ENCODE measurements at places on chromosomes 12 and 14.

DNA sequence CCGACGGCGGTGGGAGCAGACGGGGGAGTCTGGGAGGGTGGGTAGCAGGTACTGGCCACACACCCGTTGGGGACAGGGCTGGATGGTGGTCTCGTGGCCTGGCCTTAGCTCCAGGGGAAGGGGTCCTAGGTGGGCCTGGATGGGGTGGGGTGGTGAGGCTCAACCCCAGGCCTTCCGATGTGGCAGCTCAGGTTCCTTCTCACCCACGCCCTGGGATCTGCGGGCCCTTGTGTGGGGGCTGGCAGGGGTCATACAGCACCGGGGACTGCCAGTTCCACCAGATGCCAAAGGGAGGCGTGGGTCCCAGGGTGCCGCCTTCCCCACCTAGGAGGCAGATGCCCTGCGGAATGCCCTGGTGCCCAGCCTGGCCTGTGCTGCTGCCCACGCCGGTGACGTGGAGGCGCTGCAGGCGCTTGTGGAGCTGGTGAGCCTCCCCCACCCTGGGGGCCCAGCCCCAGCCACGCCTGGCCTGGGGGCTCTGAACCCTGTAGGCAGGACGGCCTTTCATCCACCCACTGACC is 21.0 kb downstream of the ASPG start:
- no peak for DNase-seq

DNA sequence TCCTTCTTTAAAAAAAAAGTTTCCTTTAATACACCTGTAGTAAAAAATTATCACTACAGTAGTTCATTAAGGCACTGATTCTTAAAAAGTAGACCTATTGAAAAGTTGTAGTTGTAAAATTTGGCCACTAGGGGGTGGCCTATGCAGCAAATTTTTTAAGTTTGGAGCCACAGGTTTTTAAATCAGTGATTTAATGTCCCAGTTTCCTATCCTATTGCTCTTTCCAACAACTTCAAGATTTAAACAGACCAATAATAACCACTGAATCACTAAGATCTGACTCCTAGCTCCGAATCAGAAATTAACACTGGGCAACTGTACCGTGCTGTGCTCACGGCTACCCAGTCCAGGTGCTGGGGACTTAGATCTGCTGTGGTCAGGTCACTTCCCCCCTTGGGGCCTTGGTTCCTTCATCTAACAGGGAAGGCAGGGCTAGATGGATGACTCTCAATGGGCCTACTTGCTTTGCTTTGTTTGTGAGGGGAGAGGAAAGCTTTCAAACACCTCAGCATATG is 279.3 kb downstream of the MED13L start:
- no peak for DNase-seq

DNA sequence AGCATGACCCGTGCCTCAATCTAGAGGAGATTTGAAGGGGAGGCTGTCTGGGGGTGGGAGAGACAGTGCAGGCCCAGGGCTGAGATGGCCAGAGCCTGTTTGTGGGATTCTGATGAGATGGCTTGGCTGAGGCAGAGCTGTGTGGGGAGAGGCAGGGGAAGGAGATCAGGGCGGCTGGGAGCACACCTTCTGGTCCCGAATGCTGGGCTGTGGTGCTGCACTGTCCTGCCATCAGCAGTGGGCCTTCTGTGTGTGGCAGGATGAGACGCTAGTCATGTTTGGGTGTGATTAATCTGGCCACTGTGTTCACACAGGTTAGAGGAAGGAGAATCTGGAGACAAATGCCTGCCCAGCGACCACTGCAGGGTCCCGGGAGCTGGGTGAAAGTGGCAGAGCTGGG is 300.9 kb downstream of the CACNA1C start:
- no peak for DNase-seq

- no peak for DNase-seq
These were observed 210.4 kb upstream of the C14orf180 start for GRCh38 chr14:104369208-104369607.

DNA sequence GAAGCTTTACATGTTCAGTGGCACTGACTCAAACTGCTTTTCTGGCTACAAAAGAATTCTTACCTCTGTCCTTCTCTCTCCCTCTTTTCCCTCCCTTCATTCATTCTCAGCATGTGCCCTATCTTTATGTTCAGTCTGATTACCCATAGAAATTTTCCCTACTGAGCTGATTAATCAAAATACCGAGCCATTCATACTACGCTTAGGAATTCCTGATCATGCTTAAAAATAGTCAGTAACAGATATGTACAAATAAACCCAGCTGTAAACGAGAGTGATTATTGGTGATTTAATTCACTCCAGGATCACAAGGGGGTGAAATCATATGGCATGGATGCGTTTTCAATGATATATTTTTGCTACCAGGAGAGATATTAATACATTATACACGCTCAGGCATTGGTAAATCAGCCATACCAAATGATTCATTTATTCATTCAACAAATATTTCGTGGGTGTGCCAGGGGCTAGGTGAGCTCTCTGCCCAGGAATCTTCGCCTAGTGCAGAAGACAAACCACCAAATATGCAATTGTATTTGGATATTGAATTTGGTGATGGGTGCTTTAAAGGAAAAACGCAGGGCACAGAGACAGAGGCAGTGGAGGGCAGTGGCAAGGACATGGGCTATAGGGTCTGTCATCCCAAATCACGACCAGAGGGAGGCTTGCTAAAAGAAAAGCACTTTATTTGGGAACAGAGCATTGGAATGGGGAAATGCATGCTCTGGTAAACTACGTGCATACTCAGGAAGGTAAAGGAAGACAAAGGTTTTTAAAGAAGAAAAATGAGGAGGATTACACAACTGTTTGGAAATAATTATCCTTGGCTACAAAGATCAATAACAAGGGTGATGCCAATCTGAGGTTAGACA is 13.9 kb upstream of the VRK1 start:
- DNase-seq = no peak

GRCh38 chr12:31217356-31218130 is 108.4 kb downstream of the SINHCAF start:
- DNase-seq = no peak

DNA sequence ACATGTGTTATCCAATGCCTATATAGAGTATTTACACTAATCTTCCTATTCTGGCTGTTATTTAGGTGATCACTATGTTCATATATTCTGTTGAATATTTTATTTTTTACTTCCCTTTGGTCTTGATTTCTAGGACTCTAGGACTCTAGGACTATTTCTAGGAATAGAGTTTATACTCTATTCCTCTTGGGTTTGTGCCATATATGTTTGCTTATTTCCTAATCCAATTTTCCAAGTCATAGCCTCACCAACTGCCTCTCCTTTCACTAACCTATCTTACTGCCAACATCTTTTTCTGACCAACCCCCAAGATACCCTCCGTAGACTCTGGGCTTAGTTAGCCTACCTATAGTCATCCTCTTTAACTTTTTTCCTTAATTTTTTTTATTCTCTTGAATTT is 28.5 kb downstream of the ARF6 start:
- no peak for DNase-seq

- DNase-seq = no peak
These were observed 1.5 kb upstream of the BEGAIN start for GRCh38 chr14:100588671-100589070.

DNA sequence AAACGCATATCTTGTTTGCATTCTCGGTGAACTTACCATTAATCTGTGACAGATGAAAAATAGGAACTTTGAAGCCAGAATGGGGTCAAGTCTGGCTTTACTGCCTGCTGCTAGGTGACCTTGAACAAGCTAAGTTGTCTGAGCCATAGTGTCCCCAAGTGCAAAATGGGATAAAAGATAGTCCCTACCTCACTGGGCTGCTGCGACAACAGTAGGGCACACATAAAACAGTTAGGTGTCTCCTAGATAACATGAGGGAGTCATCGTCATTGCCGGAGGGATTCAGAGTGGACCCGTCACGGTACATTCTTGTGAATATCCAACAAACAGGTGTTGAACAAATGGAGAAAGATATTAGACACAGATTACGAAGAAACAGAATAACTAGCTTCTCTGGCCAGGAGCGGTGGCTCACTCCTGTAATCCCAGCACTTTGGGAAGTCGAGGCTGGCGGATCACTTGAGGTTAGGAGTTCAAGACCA is 71.2 kb downstream of the NINJ2 start:
- no peak for DNase-seq

DNA sequence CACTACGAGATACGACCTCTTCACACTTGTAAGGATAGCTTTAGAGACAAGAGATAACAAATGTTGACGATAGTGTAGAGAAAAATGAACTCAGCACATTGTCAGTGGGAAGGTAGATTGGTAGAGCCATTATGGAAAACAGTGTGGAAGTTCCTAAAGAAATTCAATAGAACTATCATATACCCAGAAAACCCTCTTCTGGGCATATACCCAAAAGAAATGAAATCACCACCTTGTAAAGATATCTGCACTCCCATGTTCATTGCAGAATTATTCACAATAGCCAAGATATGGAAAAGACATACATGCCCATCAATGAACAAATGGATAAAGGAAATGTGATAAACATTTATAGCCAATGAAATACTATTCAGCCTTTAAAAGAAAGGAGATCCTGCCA is 499.8 kb upstream of the TBX3 start:
- DNase-seq = no peak

DNA sequence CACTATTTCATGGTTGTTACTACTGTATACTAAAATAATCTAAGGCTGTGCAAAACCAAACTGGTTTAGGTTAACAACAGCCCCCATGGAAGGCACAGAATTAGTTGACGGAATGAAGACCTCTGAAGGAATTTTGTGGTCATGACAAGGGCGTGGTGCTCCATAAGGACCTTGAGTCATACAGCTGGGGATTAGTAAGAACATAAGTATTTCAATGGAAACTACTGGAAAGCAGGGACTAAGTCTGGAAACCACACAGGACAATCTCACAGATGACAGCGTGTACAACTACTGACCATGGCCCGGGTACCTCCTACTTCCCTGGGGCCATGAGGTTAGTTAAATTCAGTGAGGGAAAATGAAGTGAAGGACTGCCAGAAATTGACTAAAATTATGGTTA is 98.5 kb upstream of the PLEKHA5 start:
- no peak for DNase-seq

GRCh38 chr14:35444104-35444503 is 39.6 kb upstream of the NFKBIA start:
- no peak for DNase-seq

DNA sequence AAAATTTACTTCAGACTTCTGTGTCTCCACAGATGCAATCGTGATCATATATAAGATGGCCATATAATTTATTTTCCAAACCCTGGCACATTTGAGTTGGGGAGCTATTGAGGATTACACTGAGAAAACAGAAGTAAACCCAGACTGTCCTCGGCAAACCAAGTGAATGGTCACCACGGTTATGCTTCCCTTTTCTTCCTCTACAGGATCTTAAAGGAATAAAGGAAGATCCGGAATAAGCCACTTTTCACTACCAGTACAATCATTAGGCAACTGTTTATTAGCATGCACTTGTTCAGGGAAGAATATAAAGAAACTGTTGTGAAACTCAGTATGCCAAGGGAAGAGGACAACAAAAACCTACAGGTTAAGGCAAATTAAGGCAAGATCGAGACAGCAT is 27.6 kb downstream of the SBNO1 start:
- DNase-seq = no peak

DNA sequence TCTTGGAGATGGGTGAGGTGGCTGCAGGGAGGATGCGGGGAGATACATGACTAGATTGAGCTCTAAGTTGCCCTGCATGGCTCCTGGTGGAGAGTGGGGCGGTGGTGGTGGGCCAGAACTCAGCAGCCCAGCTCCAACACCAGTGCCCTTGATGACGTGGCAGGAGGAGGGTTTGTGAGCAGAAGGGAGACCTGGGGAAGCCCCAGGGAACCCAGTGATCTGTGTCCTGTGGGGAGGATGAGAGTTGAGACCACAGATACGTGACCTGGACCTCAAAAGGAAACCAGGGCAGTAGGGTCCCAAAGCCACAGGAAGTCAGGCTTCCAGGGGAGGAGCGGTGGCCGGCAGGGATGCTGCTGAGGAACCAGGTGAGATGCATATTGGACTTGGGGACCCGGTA is 989.1 kb upstream of the TMEM132C start:
- no peak for DNase-seq

DNA sequence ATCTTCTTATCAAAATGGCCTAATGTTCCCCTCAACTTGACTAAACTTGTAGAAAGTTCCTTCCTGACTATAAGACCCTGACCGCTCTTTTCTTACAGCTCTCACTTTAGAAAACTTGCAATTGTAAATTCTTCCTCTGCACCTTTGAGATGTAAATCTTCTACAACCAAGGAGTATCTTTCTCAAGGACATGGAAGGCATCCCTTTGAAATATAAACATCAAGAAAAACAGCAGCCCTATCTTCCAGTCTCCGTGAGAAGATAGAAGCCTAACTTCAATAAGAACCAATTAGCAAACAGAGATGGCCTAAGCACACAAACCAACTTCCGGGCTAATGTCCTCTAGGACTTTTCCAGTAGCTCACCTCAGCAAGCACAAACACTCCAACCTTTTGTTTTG is 210.3 kb downstream of the CPNE8 start:
- DNase-seq = no peak

- no peak for DNase-seq
These were observed 7.0 kb upstream of the HECTD4 start for GRCh38 chr12:112389228-112389627.

GRCh38 chr14:58724206-58724605 is 86.4 kb downstream of the DACT1 start:
- no peak for DNase-seq
